ENCODE measurements at places on chromosomes 12 and 14.

DNA sequence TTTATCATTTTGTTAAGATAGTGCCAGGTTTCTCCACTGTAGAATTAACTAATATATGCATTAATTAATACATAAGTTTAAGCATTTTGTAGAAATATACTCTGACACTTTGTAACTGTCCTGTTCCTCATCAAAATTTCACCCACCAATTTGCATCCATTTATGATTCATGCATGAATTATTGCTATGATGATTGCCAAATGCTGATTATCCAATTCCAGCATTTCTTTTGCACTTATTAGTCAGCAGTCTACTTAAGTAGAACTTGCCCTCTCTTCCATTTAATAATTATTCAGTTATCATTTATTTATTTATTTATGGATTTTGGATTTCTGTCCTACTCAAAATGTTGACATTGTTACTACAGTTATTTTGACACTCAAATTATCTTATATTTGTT lies 72.2 kb downstream of the SLC6A15 start:
- DNase-seq = no peak

DNA sequence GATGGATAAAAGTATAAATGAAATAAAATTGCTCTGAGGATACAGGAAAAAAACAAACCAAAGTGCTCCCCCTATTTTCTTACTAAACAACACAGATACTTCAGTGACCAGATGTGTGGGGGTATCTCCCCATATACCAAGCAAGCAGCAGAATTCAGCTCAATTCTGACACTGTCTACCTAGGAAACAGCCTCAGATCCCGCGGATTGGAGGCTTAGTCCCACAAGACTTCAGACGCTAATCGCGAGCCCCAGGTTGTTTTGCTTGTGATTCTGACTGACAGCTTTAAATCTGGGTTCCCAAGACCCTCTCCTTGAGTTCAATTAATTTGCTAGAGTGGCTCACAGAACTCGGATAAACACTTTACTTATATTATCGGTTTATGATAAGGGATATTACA lies 17.3 kb downstream of the NFKBIA start:
- DNase-seq = no peak

- no peak for DNase-seq
Observed at GRCh38 chr12:4169959-4170358, 103.6 kb upstream of the CCND2 start.

GRCh38 chr12:106113824-106114446 lies 24.8 kb downstream of the NUAK1 start:
- no peak for DNase-seq

DNA sequence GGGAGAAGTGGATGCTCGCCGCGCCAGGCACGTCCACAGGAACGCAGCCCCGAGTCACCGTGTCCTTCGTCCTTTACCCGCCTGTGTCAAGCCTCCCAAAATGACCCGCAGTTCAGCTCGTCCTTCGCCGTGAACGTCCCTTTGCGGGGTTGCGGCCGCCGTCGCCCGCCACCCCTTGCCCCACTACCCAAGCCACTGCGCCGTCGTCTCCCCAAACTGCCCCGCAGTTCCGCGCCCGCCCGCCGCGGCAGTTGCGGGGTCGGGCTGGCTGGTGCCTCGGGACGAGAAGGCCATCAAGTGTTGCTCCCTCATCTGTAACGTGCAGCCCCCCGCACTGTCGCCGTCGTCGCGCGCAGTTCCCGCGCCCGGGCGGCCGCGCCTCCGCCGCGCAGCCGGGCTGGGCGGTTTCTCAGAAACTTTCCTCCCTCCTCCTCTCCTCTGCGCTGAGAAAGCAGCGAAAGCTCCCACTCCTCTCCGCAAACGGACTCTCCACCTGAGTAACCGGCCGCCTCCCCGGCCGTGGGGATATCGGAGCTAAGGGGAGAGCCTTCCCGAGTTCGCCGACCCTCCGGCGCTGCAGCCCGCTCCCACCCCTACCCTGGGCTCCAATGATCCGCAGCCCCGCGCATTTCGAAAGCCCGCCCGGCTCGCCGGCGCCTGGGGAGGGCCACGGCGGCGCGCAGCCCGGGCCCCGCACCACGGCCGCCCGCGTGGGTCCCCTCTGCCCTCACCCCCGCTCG lies 6.7 kb downstream of the CDKN1B start:
- DNase-seq = no peak

All from effector CD8-positive, alpha-beta T cell (primary cell).